ENCODE measurements at places on chromosomes 7 and 10.

- DNase-seq = peak; percentile 68
Measured at GRCh38 chr7:117012696-117013095, 59.4 kb downstream of the ST7 start.

- DNase-seq = no peak
Measured at GRCh38 chr7:18835001-18835690, 282.3 kb downstream of the TWIST1 start.

GRCh38 chr7:70810558-70811139, 321.3 kb upstream of the GALNT17 start:
- no peak for DNase-seq

GRCh38 chr7:139916717-139917395, 87.8 kb downstream of the TBXAS1 start:
- peak; percentile 9 for DNase-seq
